ENCODE measurements at places on chromosomes 3 and 15. TPM values are rescaled to one million over a fixed set of nuclear protein-coding genes. Genes with fewer than 3 reads are reported as not detected.

PIGBOS1 gene
- total RNA-seq = 12.7 TPM

HYAL1 gene
- 3.5 TPM for total RNA-seq

STRIT1 gene
- total RNA-seq = not detected

MYLK gene
- total RNA-seq = 87.2 TPM

EOMES gene
- 0.48 TPM for total RNA-seq

DNA sequence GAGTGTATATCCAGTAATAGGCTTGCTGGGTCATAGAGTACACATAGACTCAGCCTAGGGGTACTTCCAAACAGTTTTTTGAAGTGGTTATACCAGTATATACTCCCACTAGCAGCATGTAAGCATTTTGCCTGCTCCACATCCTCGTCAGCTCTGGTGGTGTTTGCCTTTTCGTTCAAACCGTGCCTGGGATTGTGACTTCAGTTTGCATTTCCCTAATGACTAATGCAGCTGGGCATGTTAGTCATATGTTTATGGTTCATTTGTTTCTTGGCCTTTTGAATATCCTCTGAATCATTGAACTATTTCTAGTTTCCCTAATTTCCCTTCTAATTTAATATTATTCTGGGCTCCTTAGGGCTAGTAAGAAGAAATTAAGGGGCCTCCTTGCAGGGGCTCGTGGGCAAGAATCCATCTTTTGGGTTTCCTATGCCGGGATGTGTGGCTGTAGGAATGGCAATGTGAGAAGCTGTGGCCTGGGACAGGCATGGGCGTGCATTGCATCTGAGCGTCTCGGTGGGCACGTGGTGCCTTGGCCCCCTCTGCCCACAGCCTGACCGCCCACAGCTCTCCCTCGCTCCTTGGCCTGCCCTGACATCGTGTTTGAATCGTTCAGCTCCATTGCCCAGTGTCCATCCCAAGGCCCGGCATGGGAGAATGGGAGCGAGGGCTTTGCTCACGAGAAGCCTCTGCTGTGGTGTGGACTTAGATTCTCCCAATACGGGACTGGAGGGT lies 26.4 kb downstream of the FAH start:
- no peak for DNase-seq
- H3K36me3 ChIP-seq = no peaks in the 10 kb centered on the region
- H3K27ac ChIP-seq = no peak overlapping the region
- H3K4me3 ChIP-seq = no peak overlapping the region
- H3K4me1 ChIP-seq = peaks cover 8% of the 10 kb centered on the region
- no peaks in the 10 kb centered on the region for H3K27me3 ChIP-seq

DNA sequence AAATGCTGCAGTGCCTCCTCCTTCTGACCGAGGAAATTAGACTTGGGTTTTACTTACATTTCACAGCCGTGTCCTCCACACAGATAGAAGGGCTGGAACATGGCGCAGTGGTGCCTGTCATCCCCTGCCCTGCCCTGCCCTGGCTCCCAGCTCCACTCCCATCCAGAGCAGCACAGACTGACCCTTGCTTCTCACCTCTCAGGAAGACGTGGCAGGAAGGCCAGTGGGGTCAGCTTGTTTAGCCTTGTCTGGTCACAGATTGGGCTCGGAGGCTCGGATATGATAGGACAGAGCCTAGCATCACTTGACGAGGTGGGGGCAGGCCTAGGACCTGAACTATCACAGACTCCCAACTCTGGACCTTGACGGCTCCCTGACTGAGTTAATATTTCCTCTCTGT lies 88.5 kb downstream of the LINGO1 start:
- H3K27ac ChIP-seq = no peak overlapping the region
- no peaks in the 10 kb centered on the region for H3K36me3 ChIP-seq
- DNase-seq = no peak
- no peak overlapping the region for H3K4me3 ChIP-seq

- no peaks in the 10 kb centered on the region for H3K36me3 ChIP-seq
- no peak overlapping the region for H3K4me3 ChIP-seq
- DNase-seq = no peak
- no peak overlapping the region for H3K27ac ChIP-seq
- H3K4me1 ChIP-seq = no peaks in the 10 kb centered on the region
Measured at GRCh38 chr15:96551196-96551595, 220.7 kb downstream of the NR2F2 start.

- H3K4me1 ChIP-seq = no peaks in the 10 kb centered on the region
- H3K36me3 ChIP-seq = peaks cover 15% of the 10 kb centered on the region
- H3K4me3 ChIP-seq = no peak overlapping the region
- DNase-seq = no peak
Measured at GRCh38 chr15:43403616-43404015, 32.7 kb downstream of the TUBGCP4 start.

- no peaks in the 10 kb centered on the region for H3K36me3 ChIP-seq
- no peak for DNase-seq
- H3K4me1 ChIP-seq = no peaks in the 10 kb centered on the region
- no peak overlapping the region for H3K4me3 ChIP-seq
- H3K27me3 ChIP-seq = no peaks in the 10 kb centered on the region
- no peak overlapping the region for H3K27ac ChIP-seq
Measured at GRCh38 chr15:77370580-77370979, 49.3 kb downstream of the PEAK1 start.

DNA sequence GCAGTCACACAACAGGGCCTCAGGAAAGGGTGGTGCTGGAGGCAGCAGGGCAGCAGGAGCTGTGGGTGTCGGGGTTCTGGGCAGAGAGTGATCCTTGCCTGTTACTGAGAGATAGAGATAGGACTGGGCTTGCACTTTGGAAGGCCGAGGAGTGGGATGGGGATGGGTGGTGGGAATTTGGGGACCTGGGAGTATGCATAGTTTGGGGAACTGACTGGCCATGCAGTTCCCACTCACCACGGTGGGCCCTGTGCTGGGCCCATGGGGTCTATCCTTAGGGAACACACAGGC lies 192.5 kb upstream of the LINGO1 start:
- no peak overlapping the region for H3K4me3 ChIP-seq
- H3K4me1 ChIP-seq = no peaks in the 10 kb centered on the region
- H3K27me3 ChIP-seq = peaks cover under 1% of the 10 kb centered on the region

- H3K27me3 ChIP-seq = no peaks in the 10 kb centered on the region
- H3K36me3 ChIP-seq = no peaks in the 10 kb centered on the region
- no peak for DNase-seq
Measured at GRCh38 chr3:36842275-36842674, 77.9 kb upstream of the DCLK3 start.

DNA sequence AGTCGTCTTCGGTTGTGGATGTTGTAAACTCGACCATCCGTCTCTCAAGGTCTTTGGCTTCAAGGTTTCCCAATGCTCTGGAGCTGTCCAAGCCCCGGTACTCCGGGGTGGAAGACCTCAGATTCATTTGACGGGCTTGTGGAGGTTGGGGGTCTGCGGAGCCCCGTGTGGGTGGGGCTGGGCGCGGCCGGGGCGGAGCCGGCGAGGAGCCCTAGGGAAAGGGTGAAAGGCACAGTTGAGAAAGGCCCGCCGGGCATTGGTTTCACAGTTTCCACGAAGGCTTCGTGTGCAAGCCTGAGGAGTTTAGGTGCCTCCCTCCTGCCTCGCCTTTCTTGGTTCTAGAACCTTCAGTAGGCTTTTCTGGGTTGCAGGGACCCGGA lies 360 bp upstream of the MGA start:
- peak overlapping the region; percentile 87 for H3K27ac ChIP-seq
- H3K4me1 ChIP-seq = no peaks in the 10 kb centered on the region
- no peaks in the 10 kb centered on the region for H3K36me3 ChIP-seq

DNA sequence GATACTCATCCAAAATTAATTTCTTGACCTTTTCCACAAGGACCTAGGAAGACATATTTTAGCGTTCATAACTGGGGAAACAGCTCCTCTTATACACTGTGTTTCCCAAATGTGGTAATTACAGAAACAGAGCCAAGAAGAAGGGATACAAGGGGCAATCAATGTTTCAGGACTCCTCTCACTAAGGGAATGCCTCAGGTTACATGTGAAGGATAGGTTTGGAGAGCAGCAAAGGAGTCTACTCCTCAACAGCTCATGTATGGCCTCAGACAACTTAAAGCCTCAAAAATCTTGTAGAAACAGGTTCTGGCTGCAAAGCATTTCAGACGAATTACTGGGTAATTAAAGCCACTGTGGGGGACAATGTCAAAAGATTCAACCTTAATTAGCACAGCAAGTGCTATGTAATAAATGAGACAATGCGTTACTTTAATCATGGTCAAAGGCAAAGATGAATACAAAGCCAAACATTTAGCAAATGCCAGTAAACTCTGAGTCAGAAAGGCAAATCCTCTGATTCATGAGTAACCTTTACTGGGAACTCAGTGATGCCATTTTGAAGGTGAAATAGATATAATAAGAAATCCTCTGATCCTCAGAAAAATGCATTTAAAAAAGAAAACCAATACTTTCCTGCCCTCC lies 1111.2 kb downstream of the TUSC7 start:
- DNase-seq = no peak
- H3K4me1 ChIP-seq = no peaks in the 10 kb centered on the region
- H3K27ac ChIP-seq = no peak overlapping the region
- H3K27me3 ChIP-seq = no peaks in the 10 kb centered on the region
- no peaks in the 10 kb centered on the region for H3K36me3 ChIP-seq
- no peak overlapping the region for H3K4me3 ChIP-seq

DNA sequence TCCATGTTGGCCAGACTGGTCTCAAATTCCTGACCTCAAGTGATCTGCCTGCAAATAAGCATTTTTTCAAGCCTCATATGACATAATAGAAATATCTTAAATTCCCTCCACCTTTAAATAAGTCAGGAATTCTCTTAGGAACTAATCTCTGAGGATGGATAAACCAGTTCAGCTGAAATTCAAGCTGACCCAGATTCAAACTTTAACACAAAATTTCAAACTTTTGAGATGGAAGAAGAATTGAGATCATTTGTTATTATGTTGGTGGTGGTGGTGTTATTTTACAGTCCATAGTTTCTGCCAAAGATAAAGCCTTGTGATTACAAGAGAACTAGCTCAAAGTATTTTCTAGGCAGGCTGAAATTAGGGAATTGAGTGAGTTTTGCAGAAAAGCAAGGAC lies 85.5 kb downstream of the SSR3 start:
- H3K27ac ChIP-seq = no peak overlapping the region
- no peak for DNase-seq
- peaks cover 6% of the 10 kb centered on the region for H3K4me1 ChIP-seq

DNA sequence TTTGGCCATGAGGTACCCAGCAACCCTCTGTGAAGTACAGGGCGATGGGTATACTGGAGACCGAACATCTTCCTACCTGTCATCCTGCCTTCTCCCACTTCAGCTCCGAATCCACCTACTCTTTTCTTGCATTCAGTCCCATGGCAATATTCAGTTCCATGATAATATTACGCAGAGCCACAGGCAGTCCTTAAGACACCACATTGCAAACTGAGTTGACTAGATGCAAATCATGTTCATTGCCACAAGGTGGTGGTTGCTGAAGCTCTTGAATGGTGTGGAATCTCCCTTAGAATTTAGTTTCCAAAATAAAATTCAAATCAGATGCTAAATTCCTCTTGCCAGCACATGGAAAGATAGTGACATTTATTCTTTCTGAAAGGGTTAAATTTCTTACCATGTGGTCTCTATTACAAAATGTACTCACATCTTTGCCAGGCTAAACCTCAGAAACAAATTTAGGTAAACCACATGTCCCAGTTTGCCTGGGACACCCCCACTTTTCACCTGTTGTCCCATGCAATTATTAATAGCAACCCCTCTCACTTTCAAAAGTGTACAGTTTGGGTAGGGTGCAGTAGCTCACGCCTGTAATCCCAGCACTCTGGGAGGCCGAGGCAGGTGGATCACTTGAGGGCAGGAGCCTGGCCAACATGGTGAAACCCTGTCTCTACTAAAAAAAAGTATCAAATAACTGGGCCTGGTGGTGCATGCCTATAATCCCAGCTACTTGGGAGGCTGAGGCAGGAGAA lies 1.7 kb upstream of the NME9 start:
- H3K4me1 ChIP-seq = no peaks in the 10 kb centered on the region
- DNase-seq = no peak
- H3K4me3 ChIP-seq = no peak overlapping the region
- H3K27me3 ChIP-seq = no peaks in the 10 kb centered on the region
- H3K36me3 ChIP-seq = no peaks in the 10 kb centered on the region
- no peak overlapping the region for H3K27ac ChIP-seq
